Upper lobe of right lung (tissue), 1 donor: ENCODE measurements at places on chromosomes 2 and 18. TPM values are rescaled to one million over a fixed set of nuclear protein-coding genes. Genes with fewer than 3 reads are reported as not detected.
A peak's percentile ranks its signal among the peaks of the same experiment; 100 is the strongest.

DNA sequence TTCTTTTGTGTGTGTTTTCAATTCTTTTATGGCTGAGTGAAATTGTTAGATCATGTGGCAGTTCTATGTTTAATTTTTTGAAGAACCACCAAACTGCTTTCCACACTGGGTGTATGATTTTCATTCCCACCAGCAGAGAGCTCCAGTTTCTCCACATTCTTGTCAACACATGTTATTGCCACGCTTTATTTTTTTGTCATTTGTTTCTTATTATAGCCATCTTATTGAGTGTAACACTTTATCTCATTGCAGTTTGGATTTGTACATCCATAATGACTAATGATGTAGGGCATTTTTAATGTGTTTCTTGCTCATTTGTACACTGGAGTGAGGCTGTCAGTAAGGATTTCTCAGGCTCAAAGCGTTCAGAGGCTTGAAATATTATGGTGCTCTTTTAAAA lies 184.2 kb downstream of the PIEZO2 start:
- no peak for DNase-seq

DNA sequence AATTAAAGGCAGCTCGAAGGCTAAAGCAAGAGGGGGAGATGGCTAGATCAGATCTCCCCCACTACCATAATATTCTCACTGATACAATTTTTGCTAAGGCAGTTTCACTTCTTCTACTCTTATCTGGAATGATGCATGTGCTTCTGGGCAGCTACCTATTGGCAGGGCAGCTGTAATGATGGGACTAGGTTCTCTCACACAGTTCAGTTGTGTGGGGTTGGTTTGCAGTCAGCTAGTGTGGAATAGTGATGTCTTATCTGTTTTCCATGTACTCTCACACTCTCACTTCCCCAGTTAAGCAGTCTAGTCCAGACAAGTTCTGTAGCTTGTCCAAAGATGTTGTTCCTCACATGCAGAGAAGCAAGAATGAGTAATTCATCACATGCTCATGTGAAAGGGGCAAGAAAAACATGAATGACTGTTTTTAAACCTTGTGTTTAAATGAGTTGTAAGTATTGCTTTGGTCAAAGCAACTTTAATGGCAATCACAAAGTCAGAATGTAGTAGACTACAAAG lies 836.1 kb downstream of the CBLN2 start:
- no peak for DNase-seq

DNA sequence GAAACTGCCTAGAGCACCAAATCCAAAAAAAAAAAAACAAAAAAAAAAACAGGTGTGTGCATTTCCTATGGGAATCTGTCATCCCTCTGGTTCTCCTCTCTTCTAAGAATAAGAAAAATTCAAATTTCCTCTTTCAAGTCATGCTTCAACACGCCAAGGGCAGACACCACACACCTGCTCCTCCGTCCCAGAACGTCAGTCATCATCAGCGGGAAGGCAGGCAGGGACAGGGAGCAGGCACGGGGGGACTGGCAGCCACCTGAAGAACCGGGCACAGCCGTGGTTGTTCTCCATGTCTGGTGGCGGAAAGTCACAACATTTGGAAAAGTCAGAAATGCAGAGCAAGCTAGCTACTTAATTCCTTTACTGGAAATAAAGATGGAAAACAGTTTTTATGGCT lies 214.8 kb downstream of the IKZF2 start:
- DNase-seq, result no peak

GRCh38 chr18:31821545-31822171 lies 61.0 kb upstream of the SLC25A52 start:
- no peak for DNase-seq

DNA sequence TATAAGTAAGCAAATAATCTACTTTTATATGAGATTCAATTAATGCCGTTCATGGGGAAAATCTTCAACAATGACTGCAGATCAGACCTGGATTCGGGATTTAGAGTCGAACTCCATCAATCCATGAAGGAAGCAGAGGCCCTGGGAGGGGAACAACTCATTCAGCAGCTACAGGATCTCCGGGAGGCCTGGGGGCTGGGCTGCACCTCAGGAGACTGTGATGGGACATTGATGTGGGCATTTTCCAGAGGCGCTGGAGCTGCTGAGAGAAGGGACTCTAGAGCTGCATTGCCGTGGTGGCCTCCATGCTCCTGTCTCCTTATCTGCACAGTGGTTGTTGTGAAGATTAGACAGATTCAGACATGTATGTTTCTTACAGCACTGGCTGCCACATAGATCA lies 76.9 kb downstream of the MYT1L start:
- DNase-seq, result peak; percentile 37

- DNase-seq, result no peak
Measured at GRCh38 chr2:148653437-148653836, 8.9 kb downstream of the EPC2 start.

- no peak for DNase-seq
Measured at GRCh38 chr2:63053889-63054602, 3.4 kb downstream of the OTX1 start.

GRCh38 chr2:96859099-96859649 lies 1.4 kb upstream of the ANKRD39 start:
- DNase-seq, result no peak

DNA sequence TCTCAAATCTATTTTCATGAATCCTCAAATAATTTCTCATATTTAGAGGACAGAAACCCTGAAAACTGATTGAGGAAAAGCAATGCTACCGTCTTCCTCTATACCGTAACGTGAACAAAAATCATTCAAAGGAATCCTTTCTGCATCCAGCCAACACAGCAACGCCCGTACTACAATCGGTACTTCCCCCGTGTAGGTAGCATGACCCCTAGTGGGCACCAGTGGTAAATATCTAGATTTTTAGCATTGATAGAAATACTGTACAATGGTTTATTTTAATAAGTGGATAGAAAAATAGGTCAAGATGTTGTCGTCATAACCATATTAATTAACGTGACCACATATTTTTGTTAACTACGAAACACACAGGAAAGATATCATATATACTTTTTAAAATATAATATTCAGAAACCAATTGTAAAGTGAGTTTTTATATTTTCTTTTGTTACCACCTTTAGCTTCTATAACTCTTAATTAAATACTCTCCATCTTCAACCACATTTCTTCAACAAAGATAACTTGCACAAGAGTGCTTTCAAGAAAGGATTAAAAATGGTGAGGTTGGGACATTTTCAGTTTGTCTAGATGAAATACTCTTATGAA lies 194.1 kb downstream of the SS18 start:
- no peak for DNase-seq

- DNase-seq, result no peak
Measured at GRCh38 chr2:135773917-135774316, 32.3 kb downstream of the UBXN4 start.

GRCh38 chr2:20093263-20094141 lies 42.1 kb upstream of the LAPTM4A start:
- no peak for DNase-seq

DNA sequence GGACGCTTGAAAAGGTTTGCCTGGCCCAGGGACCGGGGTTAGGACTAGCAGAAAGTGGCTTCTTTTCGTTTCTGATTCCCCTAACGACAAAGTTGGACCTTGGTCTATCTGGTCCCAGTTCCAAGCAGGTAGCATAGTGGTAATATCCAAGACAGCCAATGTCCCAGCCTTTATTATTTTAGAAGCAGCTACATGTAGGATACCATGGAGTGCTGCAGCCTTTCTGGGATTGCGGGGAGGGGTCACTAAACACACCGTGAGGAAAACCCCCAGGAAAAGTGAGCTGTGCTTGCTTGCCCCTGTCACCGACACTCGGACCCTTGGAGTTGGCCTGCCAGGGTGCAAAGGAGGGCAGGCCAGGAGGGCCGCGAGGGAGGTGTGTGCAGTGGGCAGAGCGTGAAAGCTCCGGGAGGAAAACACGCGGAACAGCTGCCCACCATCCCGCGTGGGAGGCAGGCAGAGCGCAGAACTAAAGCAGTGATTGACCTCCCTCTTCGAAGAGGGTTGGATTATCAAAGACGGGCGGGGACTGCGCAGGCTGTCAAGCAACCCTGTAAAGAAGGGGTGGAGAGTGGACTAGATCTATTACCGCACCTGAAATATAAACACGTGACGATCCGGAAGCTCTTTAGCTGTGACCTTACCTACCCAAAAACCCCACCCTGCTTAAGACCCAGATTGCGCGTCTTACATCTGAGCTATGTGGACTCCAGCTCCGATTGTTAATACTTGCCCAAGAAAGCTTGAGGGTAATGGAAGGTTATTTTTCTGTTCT lies 624 bp upstream of the MAP4K3 start:
- peak; percentile 85 for DNase-seq

DNA sequence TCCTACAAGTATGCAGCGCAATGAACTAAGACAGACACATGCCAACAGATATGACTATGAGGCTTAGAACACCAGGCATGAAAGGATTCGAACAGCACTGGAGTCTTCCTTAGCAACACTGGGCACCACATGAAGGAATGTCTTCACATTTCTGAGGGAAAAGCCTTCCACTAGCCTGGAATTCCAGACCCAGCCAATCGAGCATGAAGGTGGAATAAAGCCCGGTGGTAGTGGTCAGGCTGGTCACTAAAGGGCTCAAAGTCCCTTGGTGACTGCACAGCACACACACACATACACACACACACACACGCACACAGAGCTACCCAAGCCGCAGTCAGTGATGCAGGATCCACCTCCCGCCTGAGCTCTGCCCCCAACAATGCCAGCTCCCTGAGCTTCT lies 19.7 kb upstream of the SFXN5 start:
- DNase-seq, result no peak

GRCh38 chr2:241678784-241679540 lies 7.7 kb downstream of the DTYMK start:
- no peak for DNase-seq

- no peak for DNase-seq
Measured at GRCh38 chr2:140063356-140063755, 1283.2 kb upstream of the NXPH2 start.

GRCh38 chr2:170712653-170713542 lies 2.2 kb upstream of the SP5 start:
- no peak for DNase-seq

DNA sequence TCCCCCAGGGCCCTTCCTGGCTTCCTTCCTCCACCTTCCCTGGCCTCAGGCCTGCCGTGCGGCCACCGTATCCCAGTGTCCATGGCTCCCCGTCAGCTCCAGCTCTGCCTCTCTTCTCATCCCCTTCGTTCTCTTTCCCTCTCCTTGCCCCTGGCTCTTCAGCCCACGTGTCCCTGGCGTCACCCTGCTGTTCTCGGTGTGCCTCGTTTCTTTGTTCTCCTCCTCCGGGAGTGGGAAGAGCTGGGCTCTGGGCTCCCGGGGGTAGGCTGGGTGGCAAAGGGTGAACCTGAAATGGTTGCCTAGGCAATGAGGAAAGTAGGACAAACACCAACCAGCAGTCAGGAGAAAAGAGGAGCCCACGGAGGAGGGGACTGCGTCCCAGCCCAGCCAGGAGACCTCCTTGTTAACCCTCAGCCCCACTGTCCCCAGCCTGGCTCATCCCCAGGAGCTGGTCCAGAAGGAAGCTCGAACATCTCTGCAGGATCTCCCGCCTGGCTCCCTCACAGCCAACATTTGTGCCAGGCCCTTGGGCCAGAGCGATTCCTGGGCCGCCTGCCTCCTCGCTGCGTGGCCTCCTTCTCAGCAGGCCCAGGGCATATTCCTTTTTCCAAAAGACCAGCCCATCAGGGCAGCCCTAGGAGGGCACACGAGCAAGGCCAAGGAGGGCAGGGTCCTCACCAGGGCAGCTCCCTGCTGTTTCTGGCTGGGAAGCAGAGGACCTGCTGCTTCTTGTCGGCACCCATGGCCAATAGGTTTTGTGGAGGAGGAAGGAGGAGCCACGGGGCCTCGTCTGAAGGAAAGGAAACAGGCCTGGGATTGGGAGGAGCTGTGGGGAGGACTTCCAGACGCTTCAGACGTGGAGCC lies 30.9 kb upstream of the DNMT3A start:
- DNase-seq, result peak; percentile 61

DNA sequence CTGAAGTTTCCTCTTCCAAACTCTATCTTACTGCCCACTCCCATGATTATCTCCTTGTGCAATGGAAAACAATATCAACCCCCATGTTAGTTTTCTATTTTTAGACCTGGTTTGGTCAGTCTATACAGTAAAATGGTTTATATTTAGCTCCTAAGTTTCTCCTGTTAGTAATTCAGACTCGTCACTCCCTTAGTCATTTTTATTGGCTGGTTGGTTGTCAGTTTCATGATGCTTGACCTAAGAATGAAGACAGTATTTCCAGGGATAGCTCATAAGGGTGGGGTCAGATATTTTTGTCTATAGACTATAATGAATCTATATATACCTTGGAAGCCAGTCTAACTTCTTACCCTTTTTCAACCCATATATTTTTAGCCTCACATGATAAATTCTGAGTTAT lies 61.4 kb upstream of the NEUROD1 start:
- no peak for DNase-seq

- no peak for DNase-seq
Measured at GRCh38 chr2:48048476-48049171, 142.3 kb upstream of the FBXO11 start.

DNA sequence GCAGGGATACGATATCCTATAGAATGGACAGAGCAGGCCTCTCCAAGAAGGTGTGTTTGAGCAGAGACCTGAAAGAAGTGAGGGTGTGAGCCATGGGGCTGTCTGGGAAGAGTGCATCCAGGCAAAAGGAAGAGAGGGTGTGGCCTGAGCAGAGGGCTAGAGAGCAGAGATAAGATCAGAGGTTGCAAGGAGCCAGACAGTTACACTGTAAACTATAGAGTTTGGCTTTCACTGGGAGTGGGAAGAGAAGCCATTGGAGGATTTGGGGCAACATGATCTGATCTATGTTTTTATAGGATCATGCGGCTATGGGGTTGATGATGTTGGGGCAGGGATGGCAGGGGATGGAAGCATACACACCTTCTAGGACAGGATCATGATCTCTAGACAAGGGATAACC lies 124.1 kb upstream of the MAP3K20 start:
- no peak for DNase-seq

- no peak for DNase-seq
Measured at GRCh38 chr2:202609381-202610145, 25.2 kb upstream of the FAM117B start.

GRCh38 chr2:26537069-26537825 lies 59.3 kb upstream of the OTOF start:
- peak; percentile 48 for DNase-seq

DNA sequence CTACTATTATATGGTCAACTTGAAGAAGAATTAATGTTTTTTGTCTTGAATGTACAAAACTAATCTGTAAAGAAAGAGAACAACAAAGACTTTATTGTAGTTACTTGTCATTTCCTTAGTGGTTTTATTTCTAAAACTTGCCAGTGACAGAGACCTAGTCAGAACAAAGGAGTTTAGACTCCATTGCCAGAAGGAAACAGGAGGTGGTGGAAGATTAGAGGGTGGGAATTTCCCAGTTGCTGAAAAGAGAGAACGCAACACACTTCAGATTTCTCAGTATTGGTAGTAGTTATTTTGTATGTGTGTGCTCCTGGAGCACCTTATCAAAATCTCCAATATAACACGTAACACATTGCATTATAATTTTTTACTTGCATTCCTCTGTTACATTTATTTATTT lies 81.4 kb downstream of the CDCA7 start:
- no peak for DNase-seq

DSG2 gene
- 34.2 TPM for total RNA-seq

KRTCAP3 gene
- total RNA-seq, result 22.5 TPM

TGFA gene
- total RNA-seq, result 9.1 TPM

ABHD1 gene
- total RNA-seq, result 0.35 TPM

BUB1 gene
- 2.4 TPM for total RNA-seq

DQX1 gene
- total RNA-seq, result not detected

RBM44 gene
- 1.8 TPM for total RNA-seq

ERMN gene
- total RNA-seq, result 0.32 TPM

ALK gene
- not detected for total RNA-seq

MTLN gene
- total RNA-seq, result 53.3 TPM

ATP6V1B1 gene
- total RNA-seq, result 2.1 TPM

TRIM54 gene
- not detected for total RNA-seq

RESP18 gene
- not detected for total RNA-seq

NDC80 gene
- total RNA-seq, result 0.69 TPM

BOLL gene
- total RNA-seq, result not detected

HIBCH gene
- total RNA-seq, result 23.3 TPM

DSG4 gene
- total RNA-seq, result not detected
